ENCODE measurements at places on chromosomes 13 and 19.

DNA sequence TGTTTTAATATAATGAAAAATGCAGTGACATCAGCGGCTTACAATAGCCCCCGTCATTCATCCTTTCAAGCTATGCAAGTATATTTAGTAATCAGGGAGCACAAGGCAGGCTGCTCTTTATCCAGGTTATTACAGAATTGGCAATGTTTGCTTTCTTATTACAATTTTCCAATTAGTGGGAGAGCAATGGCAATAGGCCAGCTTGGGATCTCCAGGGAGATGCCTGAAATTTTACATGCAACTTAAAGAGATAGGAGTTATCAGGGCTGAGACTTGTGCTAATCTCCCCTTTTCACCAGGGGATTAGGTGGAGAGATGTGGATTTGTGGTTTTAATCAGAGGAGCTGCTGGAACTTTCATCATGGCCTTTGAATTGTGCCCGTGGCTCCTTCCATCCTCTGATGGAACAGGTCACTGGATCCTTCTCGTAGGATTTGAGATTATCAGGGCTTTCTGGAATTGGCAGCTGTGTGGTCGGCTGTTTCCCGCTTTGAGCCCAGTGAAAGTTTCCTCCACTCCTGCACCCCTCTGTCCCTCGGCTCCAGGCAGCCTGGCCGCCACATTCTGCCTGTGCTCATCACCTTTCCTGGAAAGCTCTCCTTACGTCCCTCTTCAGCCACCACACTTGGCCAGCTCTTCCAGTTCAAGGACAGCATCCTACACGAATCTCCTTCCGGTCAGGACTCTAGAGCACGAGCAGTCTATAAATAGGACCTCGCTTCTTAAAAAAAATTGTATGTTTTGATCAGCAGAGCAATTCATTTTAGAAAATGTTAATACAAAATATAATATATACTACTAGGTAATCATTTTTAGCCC lies 47.0 kb downstream of the CBY2 start:
- no peak for DNase-seq

DNA sequence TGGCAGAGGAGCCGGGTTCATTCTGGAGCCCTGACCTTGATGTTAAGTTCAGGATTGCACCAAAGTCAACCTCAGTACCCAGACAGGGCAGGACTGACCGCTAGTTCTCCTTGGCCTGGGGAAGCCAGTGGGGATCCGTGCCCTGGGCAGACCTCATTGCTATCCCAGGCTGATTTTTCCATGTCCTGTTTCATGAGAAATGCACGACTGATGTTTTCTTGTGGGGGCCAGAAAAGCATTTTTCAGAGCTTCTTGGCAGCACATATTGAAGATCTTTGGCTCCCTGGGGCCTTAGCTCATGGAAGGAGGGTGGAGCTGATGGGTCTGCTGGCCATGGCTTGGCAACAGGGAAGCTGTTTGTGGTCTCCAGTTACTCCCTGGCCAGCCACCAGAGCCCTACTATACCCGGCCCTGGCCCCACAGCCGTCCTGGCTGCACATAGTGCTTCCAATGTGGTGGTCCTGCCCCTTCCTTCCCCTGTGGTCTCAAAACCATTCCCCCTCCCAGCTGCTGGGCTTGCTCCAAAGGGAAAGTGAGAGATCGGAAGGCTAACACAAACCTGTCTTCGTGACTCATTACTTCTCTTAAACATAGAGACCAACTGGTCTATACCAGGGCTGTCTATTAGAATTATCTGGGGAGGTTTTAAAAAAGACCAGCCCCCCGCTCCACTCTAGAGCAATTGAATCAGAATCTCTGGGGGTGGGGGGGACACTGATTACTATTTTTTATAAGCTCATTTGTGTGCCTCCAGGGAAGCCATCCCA lies 11.2 kb downstream of the IL17D start:
- DNase-seq: peak; percentile 90

- DNase-seq: no peak
Observed at GRCh38 chr13:77207943-77208342, 119.0 kb downstream of the MYCBP2 start.

DNA sequence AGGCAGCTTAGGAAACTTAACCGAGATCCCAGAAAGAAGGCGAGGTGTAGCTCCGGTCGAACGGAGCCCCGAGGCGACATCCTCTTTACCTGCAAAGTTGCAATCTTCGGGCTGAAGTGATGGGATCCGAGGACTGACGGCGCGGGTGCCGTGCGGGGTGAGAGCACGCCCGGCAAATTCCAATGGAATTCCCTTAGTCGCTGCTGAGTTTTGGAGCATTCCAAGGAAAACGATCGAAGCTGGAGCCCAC lies 141 bp downstream of the TRPC4 start:
- peak; percentile 24 for DNase-seq

DNA sequence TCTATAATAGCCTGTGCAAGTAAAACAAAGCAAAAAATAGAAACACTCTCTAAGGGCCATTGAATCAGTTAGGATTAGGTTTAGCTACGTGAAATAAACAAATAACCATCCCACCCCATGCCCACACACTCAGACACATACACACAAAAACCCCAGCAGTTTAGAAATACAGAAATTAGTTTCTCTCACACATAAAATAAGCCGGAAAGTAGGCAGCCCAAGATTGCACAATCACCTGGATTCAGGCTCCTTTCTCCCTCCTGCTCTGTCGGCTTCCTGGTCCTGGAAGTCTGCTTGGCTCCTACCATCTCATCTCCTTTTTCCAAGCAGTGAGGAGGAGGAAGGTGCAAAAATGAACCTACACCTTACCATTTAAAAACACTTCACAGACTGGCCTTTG lies 22.6 kb upstream of the USP12 start:
- no peak for DNase-seq

Measured in muscle of arm (tissue), 14 donors.